ENCODE measurements at places on chromosomes 11 and 22. TPM values are rescaled to one million over a fixed set of nuclear protein-coding genes. Genes with fewer than 3 reads are reported as not detected.

DNA sequence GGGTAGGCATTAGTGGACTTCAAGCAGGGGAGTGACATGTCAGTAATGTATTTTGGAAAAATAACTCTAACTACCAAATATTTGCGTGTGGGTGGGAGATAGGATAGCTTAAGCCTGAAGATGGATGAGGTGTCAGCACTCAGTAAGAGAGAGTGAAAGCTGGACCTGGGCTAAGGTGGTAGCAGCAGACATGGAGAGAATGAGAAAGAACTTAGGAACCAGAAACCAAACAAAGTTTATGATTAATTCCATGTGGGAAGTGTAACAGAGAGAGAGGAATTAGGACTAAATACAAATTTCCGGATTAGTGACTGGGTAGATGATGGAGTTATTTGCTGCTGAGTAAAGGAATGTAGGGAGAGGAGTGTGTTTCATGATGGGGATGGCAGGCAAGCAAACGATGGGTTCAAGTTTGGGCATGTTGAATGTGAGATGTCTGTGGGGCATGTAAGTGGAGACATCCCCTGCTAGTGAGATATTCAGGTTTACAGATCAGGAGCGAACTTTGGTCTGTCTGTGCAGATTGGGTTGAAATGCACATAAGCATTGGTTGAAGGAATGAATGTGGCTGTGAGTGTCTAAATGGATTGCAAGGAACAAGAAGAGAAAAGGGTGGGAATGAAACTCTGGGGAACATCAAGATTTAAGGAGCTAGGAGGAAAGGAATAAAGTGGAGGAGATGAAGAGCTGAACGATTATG, 185.6 kb upstream of the MTMR2 start:
- H3K4me1 ChIP-seq, result peaks cover 58% of the 10 kb centered on the region
- H3K27me3 ChIP-seq, result no peaks in the 10 kb centered on the region
- peaks cover 16% of the 10 kb centered on the region for H3K36me3 ChIP-seq
- no peak overlapping the region for H3K27ac ChIP-seq

GRCh38 chr22:39254122-39254521, 9.3 kb upstream of the PDGFB start:
- H3K4me3 ChIP-seq, result no peak overlapping the region
- peaks cover 39% of the 10 kb centered on the region for H3K4me1 ChIP-seq

GRCh38 chr11:113529606-113530005, 54.4 kb upstream of the DRD2 start:
- DNase-seq, result no peak
- H3K4me1 ChIP-seq, result no peaks in the 10 kb centered on the region
- H3K36me3 ChIP-seq, result no peaks in the 10 kb centered on the region

DNA sequence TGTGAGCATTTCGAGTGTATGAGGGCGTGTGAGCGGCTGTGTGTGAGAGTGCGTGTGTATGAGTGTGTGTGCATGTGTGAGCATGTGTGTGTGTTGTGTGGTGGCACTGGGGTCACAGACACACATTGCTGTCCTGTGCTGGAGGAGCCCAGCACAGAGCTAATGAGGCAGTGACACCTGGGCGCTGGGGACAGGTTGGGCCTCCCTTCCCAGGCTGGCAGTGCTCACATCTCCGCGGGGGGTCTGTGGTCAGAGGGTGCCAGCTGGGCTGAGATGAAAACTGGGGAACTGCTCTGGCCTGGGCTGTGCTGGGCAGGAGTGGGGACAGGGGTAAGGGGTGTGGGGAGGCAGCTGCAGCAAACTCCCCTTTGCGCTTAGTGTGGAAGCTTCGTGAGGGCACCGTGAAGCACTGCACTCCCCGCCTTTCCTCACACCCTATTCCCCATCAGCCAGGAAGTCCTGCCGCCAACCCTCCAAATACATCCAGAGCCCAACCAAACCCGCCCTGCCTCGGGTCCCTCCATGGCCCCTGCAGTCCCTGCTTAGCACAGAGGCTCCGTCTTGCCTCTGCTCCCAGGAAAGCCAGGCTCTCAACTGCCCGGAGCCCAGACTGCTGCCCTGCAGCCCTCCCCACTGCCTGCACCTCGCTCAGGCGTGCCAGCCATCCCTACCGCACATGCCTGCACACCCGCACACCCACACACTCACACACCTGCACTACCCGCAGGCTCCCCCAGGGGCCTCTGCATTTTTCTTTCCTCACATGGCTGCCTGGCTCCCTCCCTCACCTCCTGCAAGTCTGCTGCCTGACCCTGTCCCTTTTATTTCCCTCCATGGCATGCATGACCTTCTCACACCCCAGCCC, 62.0 kb upstream of the THY1 start:
- no peaks in the 10 kb centered on the region for H3K36me3 ChIP-seq

DNA sequence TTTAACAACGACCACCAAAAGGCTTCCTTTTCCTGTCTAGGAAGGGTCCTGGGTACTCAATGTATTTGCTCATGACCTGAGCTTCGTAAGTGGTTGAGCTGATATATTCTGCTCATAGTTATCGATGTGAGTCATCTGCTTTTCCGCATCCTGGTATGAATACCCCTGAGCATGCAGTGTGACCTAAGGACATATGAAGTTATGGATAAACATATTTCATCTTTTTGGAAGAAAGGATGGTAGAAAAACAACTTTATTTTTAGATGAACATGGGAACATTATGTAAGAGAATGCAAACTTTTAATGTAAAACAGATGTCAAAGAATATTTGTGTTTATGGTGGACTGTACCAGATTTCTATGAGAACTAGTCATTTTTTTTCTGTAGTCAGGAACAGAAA, 28.4 kb downstream of the TRPC6 start:
- H3K36me3 ChIP-seq, result no peaks in the 10 kb centered on the region
- no peak for DNase-seq
- no peaks in the 10 kb centered on the region for H3K4me1 ChIP-seq

DNA sequence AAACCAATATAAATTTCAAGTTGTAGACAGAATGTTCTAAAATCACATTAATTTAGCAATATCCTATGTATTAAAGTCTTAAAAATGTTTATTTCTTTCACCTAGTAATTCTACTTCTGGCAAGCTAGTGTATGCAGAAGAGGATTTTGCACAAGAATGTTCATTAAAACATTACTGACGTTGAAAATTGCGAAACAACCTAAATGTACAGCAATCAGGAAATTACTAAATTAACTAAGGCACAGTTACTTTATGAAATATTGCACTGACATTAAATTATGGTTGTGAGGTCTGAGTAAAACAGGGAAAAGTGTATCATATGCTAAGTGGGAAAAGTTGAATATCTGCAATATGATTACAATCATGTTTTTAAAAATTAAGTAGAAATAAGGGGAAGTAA, 4.1 kb downstream of the SLC36A4 start:
- peaks cover 17% of the 10 kb centered on the region for H3K4me1 ChIP-seq
- no peaks in the 10 kb centered on the region for H3K36me3 ChIP-seq
- DNase-seq, result no peak
- H3K27ac ChIP-seq, result no peak overlapping the region

Gene OAF
- total RNA-seq, result 138 TPM

Gene SORL1
- total RNA-seq, result 0.42 TPM

DNA sequence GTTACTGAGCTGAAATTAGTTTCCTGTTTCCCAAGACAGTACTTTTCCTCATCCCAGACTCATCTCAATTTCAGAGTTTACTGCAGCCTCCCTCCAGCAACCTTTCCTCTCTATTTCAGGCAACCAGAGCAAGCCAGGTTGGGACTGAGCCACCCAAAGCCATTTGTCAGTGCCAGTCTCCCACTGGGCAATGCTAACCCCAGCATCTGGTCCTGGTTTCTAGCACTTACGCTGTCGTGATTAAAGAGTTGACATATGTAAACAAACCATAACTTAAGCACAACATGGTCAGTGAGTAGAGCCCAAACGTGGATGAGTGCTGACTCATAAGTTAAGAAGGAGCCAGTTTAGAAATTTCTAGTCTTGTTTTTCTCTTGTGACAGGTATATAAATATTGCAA, 119.6 kb upstream of the BLID start:
- peak overlapping the region; percentile 71 for H3K27ac ChIP-seq
- H3K4me3 ChIP-seq, result 0 out of 2 replicates have a peak overlapping the region, but pooled peaks have one; percentile 18
- peaks cover 2% of the 10 kb centered on the region for H3K27me3 ChIP-seq
- peaks cover 16% of the 10 kb centered on the region for H3K36me3 ChIP-seq
- peaks cover 39% of the 10 kb centered on the region for H3K4me1 ChIP-seq

Gene BACE1
- total RNA-seq, result 60.4 TPM

Gene KCNJ11
- not detected for total RNA-seq

DNA sequence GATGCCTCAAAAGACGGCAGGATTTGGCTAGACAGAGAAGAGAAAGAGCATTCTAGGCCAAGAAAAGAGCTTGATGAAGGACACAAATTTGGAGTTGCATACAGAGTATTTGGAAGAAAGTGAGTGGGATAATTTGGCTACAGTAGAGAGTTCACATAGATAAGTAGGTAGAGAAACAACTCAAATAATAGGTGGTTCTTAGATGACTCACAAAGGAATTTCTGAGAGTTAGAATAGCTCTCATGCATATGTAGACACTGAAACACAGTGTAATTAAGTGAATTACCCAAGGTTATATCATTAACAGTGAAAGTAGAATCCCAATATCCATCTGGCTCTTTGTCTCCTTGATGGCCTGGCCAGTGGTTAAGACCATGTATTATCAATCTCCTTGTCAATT, 228.6 kb upstream of the DDI1 start:
- no peak for DNase-seq
- H3K27ac ChIP-seq, result no peak overlapping the region
- no peaks in the 10 kb centered on the region for H3K27me3 ChIP-seq
- H3K36me3 ChIP-seq, result no peaks in the 10 kb centered on the region
- no peak overlapping the region for H3K4me3 ChIP-seq

GRCh38 chr11:76786441-76787014, 3.4 kb downstream of the TSKU start:
- no peak overlapping the region for H3K4me3 ChIP-seq
- no peak for DNase-seq
- peaks cover 11% of the 10 kb centered on the region for H3K27me3 ChIP-seq
- no peak overlapping the region for H3K27ac ChIP-seq

Gene KLHL35
- total RNA-seq, result not detected

DNA sequence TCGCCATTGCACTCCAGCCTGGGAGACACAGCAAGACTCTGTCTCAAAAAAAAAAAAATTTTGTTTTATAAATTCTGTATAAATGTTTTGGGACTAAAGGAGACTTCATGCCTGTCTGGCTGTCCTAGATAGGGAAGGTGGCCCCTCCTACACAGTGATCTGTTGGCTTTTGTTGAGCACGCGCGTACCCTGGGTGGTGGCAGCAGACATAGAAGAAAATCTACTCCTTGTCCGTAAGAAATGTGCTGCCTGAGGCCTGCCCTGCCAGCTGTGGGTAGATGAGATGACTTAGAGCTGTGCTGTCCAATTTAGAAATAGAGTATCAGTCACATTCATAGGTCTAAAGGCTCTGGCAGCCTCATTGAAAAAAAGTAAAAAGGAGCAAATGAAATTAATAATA, 37.0 kb downstream of the AP2A2 start:
- H3K27me3 ChIP-seq, result no peaks in the 10 kb centered on the region
- H3K36me3 ChIP-seq, result peaks cover 32% of the 10 kb centered on the region

Gene RASSF7
- total RNA-seq, result 14.8 TPM

Gene NRXN2
- total RNA-seq, result 0.43 TPM

All from HFFc6 (cell line).